Stimulated activated CD4-positive, alpha-beta T cell treated with anti-CD3 and anti-CD28 coated beads, Interleukin-2, amount 100 ng/mL, for 24 hours (primary cell): ENCODE measurements at places on chromosomes 5 and 9.

GRCh38 chr9:127874301-127875221 is 2.9 kb downstream of the AK1 start:
- DNase-seq = no peak

GRCh38 chr5:13976867-13977830 is 32.7 kb upstream of the DNAH5 start:
- no peak for DNase-seq

- DNase-seq = no peak
Measured at GRCh38 chr5:96172436-96172835, 210.8 kb upstream of the ELL2 start.

DNA sequence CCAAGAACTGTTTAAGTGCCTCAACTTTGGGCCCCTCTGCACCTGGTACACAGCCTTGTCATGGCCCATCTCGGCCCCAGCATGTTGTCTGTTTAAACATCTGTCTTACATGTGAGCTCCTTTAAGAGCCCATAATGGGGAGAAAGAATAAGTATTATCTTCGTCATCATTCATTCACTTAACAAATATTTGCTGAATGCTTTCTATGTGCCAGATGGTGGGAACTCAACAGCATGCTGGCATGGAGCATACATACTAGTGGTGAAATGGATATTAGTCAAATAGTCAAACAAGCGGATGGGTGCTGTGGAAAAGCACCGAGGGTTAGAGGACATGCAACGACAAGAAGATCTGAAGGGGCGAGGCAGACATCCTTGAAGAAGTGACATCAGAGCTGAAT is 54.5 kb downstream of the GABBR2 start:
- no peak for DNase-seq

DNA sequence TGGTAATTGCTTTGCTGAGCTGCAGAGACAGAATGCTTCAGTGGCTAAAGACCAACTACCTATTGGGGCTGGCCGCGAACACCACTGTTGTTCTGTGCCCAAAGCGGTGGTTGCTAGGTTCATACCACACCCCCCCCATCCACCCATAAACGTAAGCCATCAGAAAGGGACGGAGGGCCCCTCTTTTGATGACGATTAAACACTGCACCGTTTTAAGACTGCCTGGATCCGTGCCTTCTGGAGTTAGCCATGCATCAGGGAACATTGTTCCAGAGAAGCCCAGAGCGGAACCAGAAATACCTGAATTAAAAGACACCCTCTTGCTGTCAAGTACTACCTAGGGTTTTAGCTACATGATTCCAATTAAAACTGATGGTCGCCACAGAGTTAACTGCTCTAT is 369.1 kb upstream of the DAP start:
- no peak for DNase-seq

DNA sequence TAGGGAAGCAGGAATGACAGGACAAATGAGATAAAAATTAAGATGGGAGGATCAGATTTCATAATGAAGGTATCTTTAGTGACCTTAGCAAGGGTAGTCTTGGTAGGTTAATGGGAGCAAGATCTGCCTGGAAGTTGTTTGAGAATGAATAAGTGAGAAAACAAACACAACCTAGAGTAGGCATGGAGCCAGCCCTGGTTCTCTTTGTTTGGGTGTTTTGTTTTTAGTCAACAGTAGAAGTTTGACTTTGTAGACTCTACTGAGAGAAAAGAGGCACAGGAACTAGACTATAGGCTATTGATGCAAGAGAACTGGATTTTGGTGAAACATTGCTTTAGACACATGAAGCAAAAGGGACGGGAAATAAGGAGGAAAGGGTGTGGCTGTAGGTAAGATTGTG is 40.3 kb downstream of the KCNN2 start:
- DNase-seq = no peak

DNA sequence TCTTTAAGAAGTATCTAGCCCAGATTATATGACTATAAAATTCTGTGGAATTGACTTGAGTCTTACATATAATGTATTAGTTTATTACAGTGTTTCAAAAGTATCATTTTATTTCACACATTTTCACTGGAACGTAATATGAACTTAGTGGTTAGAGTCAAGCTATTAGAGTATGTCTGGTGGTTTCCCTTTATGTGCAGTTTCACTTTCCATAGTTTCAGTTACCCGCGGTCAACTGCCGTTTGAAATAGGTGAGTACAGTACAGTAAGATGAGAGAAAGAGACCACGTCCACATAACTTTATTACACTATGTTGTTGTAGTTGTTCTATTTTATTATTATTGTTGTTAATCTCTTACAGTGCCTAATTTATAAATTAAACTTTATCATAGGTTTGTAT is 50.5 kb downstream of the COMMD10 start:
- DNase-seq = no peak

DNA sequence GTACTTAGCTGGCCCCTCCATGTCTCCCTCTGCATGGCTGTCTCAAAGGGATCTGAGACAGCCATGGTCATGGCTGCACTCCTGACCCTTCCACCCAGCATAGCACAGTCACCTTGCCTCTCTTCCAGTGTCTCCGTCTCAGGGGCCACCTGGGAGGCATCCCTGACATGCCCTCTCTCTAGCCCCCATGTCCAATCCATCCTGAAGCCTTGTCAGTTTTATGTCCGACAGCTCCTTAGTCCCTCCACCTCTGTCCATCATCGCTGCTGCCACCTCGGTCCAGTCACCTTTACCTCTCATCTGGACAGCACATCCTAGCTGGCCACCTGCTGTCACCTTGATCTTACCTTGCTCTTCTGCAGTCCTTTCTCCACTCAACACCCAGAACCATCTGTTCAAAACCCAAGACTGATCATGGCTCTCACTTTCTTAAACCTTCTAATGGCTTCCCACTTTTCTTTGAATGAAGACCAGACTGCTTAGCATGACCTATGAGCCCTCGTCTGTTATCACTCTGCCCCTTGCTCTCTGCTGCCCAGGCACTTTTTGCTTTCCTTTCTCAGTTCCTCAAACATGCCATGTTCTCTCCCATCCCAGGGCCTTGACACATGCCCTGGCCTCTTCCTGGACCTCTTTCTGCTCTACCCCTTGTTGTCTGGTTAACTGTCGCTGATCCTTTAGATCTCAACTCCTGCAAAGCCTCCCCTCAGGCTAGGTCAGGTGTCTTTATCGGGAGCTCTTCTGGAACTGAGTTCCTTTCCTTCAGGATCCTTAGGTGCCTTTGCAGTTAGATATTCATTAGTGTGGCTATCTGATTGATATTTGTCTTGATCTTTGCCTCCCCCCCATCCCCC is 181.8 kb upstream of the PITX1 start:
- DNase-seq = no peak

DNA sequence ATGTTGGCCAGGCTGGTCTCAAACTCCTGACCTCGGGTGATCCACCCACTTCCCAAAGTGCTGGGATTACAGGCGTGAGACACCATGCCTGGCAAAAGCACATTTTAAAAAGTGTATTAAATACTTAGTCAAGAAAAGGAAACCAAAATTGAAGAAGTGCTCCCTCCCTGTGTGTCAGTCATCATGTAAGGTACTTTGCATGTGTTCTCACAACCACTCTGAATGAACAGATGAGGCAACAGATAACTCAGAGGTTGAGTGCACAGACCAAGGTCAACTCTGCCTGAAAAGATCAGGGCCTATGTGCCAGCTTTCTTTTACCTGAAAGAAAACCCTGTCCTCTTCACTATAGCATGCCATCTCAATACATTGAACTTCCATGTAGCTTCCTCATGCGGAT is 289.7 kb downstream of the MRPS30 start:
- DNase-seq = no peak

DNA sequence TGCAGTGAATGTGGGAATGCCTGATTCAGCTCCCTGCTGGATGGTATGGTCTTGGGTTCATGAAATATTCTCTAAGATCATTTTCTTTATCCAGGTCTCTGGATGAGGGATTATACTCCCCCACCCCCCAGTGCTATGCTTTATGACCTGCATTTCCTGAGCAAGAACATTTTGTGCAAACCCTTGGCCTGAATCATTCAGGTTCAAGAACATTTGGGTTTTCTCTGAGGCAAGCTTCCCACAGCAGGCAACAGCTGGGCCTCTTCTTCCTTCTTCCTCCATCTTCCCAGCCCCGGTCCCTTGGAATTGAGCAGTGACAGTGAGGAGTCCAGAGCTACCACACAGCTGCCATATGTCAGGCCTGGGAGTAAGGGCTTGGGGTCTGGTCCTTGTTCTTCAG is 58.6 kb upstream of the TNFSF15 start:
- no peak for DNase-seq
